ENCODE measurements at places on chromosomes 13 and 19. TPM values are rescaled to one million over a fixed set of nuclear protein-coding genes. Genes with fewer than 3 reads are reported as not detected.

The TMEM150B gene
- 2.9 TPM for total RNA-seq

DNA sequence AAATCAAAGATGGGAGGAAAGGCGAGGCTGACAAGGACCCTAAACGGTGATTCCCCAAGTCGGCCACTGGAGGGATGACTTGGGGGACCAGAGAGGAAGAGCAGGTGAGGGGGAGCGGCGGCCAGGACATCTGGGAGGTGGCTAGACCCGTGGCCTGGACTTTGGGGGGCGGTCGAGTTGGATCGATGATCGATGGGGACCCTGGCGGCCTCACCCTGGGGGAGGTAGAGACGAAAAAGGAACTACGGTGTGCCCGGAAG is 7.7 kb upstream of the CIRBP start:
- no peaks in the 10 kb centered on the region for H3K27me3 ChIP-seq
- H3K36me3 ChIP-seq, result no peaks in the 10 kb centered on the region
- H3K4me1 ChIP-seq, result peaks cover 2% of the 10 kb centered on the region
- H3K27ac ChIP-seq, result peak overlapping the region; percentile 89

DNA sequence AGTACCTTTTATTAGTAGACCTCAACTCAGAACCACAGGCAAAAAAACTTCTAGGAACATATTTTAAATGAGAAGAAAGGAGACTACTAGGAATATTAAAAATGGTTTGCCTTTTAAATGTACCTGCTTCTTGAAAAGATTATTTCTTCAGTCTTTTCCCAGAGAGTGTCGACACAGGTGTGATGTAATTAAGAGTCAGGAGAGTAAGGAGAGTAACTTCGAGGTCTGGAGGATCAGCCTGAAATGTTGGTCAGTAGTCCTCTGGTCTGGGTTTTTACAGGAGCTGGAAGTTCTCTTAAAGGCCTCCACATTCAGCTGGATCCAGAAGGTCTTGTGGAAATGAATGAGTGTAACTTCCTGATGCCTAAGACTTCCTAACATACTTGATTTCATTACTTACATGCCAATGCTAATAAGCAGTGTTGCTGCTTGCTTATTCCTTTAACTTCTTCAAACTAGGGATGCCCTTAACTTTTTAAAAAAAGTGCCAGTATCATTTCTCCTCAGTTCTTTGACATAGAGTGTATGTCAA is at the start of gene KCTD4:
TSS of gene KCTD4 (minus strand) at position 345 of the 532 bp plus-strand sequence. CDS start 6,478 bp downstream, outside the sequence.
- H3K36me3 ChIP-seq, result no peaks in the 10 kb centered on the region
- no peak for DNase-seq
- no peak within 1 kb of the TSS for H3K27ac ChIP-seq

The CD209 gene
- 63.9 TPM for total RNA-seq

The GTF2F1 gene
- 45.2 TPM for total RNA-seq

DNA sequence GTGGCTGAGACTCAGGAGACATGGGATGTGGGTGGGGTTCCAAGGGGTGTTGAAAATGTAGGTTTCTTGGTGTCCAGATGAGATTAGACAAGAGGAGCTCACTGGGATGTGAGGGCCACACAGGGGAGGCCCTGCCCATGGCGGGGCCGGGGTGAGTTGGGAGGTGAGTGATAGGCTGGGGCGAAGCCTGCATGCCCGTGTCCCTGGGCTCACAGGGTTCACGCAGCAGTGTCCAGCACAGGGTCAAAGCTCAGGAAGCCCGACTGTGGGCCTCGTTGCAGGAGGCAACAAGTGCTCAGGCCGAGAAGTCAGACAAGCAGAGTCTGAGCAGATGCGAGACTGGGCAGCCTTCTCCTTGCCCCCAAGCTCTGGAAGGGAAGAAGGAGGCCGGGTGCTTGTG is 27.2 kb downstream of the CCDC8 start:
- peaks cover 7% of the 10 kb centered on the region for H3K36me3 ChIP-seq
- no peak overlapping the region for H3K4me3 ChIP-seq
- H3K4me1 ChIP-seq, result no peaks in the 10 kb centered on the region

The PSG6 gene
- total RNA-seq, result not detected

The RYR1 gene
- total RNA-seq, result 1.0 TPM

The CAPNS1 gene
- total RNA-seq, result 521 TPM

DNA sequence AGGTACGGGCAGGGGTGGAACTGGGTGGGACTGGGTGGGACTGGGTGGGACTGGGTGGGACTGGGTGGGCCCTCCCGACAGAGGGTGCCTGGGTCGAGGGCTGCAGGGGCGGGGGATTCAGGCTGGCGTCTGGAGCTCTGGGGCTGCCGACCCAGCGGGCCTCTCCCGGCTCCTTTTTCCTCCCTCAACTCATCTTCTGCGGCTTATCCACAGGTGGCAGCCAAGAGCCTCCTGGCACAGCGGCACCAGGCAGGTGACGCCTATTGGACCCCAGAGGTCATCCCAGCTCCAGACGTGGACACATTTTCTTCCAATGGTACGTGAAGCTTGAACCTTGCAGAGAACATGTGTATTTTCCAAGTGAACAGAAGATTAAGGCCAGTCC is 533 bp downstream of the ZNF544 start:
- no peak for DNase-seq
- peaks cover 8% of the 10 kb centered on the region for H3K36me3 ChIP-seq
- H3K27ac ChIP-seq, result no peak overlapping the region
- peak overlapping the region; percentile 83 for H3K4me3 ChIP-seq
- H3K27me3 ChIP-seq, result no peaks in the 10 kb centered on the region
- H3K4me1 ChIP-seq, result no peaks in the 10 kb centered on the region

GRCh38 chr13:48592688-48593049 is 59.8 kb upstream of the RCBTB2 start:
- no peak overlapping the region for H3K4me3 ChIP-seq
- no peak overlapping the region for H3K27ac ChIP-seq
- no peak for DNase-seq
- H3K27me3 ChIP-seq, result no peaks in the 10 kb centered on the region
- no peaks in the 10 kb centered on the region for H3K4me1 ChIP-seq
- no peaks in the 10 kb centered on the region for H3K36me3 ChIP-seq

- H3K36me3 ChIP-seq, result no peaks in the 10 kb centered on the region
- H3K27me3 ChIP-seq, result no peaks in the 10 kb centered on the region
- DNase-seq, result peak; percentile 75
- no peak overlapping the region for H3K27ac ChIP-seq
Observed at GRCh38 chr19:2607712-2608601, 94.5 kb downstream of the GNG7 start.

GRCh38 chr13:64849196-64849595 is 2380.9 kb downstream of the PCDH9 start:
- no peak overlapping the region for H3K4me3 ChIP-seq
- no peak overlapping the region for H3K27ac ChIP-seq
- H3K27me3 ChIP-seq, result no peaks in the 10 kb centered on the region
- no peak for DNase-seq

- no peaks in the 10 kb centered on the region for H3K27me3 ChIP-seq
- H3K4me3 ChIP-seq, result no peak overlapping the region
- DNase-seq, result no peak
- H3K4me1 ChIP-seq, result no peaks in the 10 kb centered on the region
Observed at GRCh38 chr13:83333614-83334388, 548.5 kb downstream of the SLITRK1 start.

DNA sequence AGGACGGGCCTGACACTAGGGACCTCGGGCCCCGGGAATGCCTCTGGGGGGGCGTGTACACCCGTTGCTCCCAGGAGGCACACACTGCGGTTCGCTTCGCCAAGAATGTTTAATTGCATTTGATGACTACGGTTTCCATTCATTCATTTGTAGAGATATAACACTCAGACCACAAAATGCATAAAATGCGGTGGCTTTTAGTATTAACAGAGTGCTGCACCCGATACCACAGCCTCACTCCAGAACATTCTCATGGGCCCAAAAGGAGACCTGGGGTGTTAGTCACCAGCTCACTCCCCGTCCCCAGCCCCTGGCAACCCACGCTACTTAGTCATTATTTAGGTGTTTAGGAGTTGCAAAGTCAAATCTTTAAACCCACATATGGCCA is 21.8 kb downstream of the HCN2 start:
- DNase-seq, result no peak
- H3K4me3 ChIP-seq, result no peak overlapping the region
- no peaks in the 10 kb centered on the region for H3K4me1 ChIP-seq
- H3K27ac ChIP-seq, result no peak overlapping the region
- no peaks in the 10 kb centered on the region for H3K36me3 ChIP-seq

The ZNF814 gene
- 15.1 TPM for total RNA-seq

- H3K4me1 ChIP-seq, result no peaks in the 10 kb centered on the region
- H3K36me3 ChIP-seq, result no peaks in the 10 kb centered on the region
- no peaks in the 10 kb centered on the region for H3K27me3 ChIP-seq
- DNase-seq, result no peak
- H3K4me3 ChIP-seq, result no peak overlapping the region
Observed at GRCh38 chr13:22229916-22230315, 559.0 kb downstream of the FGF9 start.

The CUL4A gene
- total RNA-seq, result 69.8 TPM

GRCh38 chr19:55340784-55341147 is 1.1 kb downstream of the KMT5C start:
- no peak for DNase-seq
- peak overlapping the region; percentile 11 for H3K4me3 ChIP-seq
- no peak overlapping the region for H3K27ac ChIP-seq
- H3K27me3 ChIP-seq, result no peaks in the 10 kb centered on the region

GRCh38 chr19:30361721-30362120 is 10.5 kb upstream of the ZNF536 start:
- DNase-seq, result no peak
- no peaks in the 10 kb centered on the region for H3K4me1 ChIP-seq
- H3K36me3 ChIP-seq, result no peaks in the 10 kb centered on the region
- H3K4me3 ChIP-seq, result no peak overlapping the region

The KLK15 gene
- not detected for total RNA-seq

- H3K27me3 ChIP-seq, result no peaks in the 10 kb centered on the region
- H3K36me3 ChIP-seq, result no peaks in the 10 kb centered on the region
- DNase-seq, result no peak
Observed at GRCh38 chr19:40174092-40174491, 17.1 kb upstream of the MAP3K10 start.

- H3K4me1 ChIP-seq, result no peaks in the 10 kb centered on the region
- H3K27ac ChIP-seq, result peak overlapping the region; percentile 70
- no peak overlapping the region for H3K4me3 ChIP-seq
- peak; percentile 89 for DNase-seq
- H3K36me3 ChIP-seq, result no peaks in the 10 kb centered on the region
- no peaks in the 10 kb centered on the region for H3K27me3 ChIP-seq
Observed at GRCh38 chr19:18645035-18645511, 8.2 kb downstream of the KLHL26 start.

- H3K4me1 ChIP-seq, result no peaks in the 10 kb centered on the region
- H3K4me3 ChIP-seq, result no peak overlapping the region
- DNase-seq, result no peak
- H3K27me3 ChIP-seq, result no peaks in the 10 kb centered on the region
- peaks cover 3% of the 10 kb centered on the region for H3K36me3 ChIP-seq
Observed at GRCh38 chr19:10138879-10139795, 19.4 kb upstream of the EIF3G start.

DNA sequence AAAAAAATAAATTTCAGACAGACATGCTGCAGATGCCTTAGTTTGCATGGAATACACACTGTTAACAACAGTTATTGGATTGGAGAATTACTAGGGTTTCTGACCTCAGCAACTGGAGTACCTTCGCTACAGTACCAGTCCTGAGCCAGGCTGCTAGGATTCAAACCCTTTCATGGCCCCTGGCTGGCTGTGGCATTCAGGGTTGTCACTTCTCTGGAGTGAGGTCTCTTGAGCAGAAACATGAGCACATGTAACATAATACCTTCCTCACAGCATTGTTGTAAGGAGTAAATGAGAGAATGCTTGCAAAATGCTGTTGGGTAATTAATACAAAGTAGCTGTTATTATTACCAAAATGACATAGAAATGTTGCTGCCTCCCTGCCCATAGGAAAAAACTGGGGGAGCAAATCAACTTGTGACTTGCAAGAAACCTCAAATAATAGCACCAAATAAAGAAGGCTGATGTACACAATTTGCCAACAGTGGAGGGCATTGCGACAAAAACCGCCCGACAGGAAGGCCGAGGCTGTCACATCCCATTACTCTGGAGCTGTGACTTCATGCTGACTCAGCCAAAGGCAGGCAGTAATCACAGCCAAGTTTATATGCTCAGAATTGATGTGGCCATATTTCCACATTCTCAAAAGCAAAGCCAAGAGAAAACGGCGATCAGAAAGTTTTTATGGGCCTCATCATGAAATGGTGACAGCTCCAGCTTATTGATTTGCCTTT is 100.4 kb downstream of the RFC3 start:
- no peaks in the 10 kb centered on the region for H3K4me1 ChIP-seq
- no peak overlapping the region for H3K4me3 ChIP-seq
- H3K27me3 ChIP-seq, result no peaks in the 10 kb centered on the region

The PLVAP gene
- total RNA-seq, result 368 TPM

DNA sequence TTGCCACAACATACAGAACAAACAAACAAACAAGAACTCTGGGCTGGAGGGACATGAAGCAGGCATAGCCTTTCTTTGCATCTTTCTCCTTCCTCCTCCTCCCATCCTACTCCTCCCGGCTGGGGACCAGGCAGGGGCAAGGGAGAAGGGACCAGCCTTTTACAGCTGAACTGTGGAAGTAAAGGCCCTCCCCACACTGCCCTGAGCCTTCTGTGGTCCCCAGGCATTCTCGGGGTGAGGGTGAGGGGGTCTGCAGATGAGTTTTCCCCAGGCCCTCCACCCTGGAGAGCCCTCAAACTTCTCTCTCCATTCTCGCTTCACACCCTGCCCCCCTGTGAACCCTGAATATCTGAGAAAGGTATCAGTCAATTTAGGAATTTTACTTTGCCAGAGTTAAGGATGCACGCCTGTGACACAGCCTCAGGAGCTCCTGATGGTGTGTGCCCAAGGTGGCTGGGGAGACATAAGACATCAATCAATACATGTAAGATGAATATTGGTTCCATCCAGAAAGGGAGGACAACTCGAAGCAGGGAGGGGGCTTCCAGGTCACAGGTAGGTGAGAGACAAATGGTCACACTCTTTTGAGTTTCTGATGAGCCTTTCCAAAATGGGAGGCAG is 170.9 kb downstream of the COL4A1 start:
- no peak for DNase-seq
- no peak overlapping the region for H3K27ac ChIP-seq
- no peaks in the 10 kb centered on the region for H3K27me3 ChIP-seq
- no peaks in the 10 kb centered on the region for H3K4me1 ChIP-seq
- no peak overlapping the region for H3K4me3 ChIP-seq

The CPB2 gene
- not detected for total RNA-seq

DNA sequence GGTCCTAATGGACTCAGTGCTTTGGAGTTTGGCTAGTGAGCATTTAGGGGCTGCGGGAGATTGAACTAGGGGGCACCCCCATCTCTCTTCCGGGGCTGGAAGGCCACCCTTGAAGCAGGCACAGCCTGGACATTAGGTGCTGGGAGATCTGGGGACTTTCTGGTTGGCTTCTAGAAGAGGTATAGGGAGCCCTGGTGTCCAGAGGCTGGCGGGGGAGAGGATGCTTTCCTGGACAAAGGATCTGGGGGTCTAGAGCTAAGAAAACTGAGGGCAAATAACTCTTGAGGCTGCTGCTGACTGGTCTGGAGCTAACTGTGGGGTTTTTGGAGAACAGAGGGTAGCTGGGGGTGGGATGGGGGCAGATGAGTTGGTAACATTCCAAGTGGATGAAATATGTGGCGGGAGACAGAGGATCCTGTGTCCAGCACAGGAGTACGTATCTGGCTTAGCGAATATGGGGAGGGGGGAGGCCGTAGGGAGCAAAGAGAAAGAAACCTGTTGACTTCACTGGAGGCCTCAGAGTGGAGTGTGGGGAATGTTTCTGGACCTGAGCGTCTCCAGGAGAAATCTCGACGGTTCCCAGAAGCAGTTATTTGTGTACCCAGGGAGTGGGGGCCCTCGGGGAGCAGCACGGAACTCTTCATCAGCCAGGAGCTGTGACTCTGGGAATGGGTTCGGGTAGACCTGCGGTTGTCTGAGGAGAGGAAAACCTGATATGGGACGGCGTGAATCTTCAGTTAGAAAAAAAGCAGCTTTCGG is 1.4 kb downstream of the HNRNPUL1 start:
- DNase-seq, result no peak
- no peak overlapping the region for H3K27ac ChIP-seq
- no peaks in the 10 kb centered on the region for H3K36me3 ChIP-seq
- H3K27me3 ChIP-seq, result no peaks in the 10 kb centered on the region

Measured in aorta (tissue), 5 donors.